ENCODE measurements at places on chromosomes 16 and 17.

GRCh38 chr17:11388054-11388453 is 147.0 kb downstream of the SHISA6 start:
- no peak overlapping the region for H3K27ac ChIP-seq
- DNase-seq = no peak
- no peaks in the 10 kb centered on the region for H3K36me3 ChIP-seq
- no peaks in the 10 kb centered on the region for H3K4me1 ChIP-seq

DNA sequence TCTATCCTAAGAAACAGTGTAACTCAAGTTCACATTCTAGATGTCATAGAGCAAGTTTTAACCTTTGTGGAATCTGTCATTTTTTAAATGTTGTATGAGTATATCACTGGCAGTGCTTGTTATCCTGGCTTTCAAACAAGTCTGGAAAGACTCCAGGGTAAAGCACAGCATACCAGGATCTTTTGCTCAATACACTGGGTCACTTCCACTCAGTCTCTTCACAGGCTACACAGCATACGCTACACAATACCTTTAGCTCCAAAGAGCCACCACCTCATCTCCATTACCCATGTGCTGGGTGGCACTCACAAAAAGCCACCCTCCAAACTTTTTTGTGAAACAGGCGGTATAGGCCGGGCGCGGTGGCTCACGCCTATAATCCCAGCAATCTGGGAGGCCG is 69.5 kb downstream of the PARN start:
- H3K27ac ChIP-seq = no peak overlapping the region
- no peaks in the 10 kb centered on the region for H3K27me3 ChIP-seq
- H3K36me3 ChIP-seq = no peaks in the 10 kb centered on the region
- no peak overlapping the region for H3K4me3 ChIP-seq

- H3K27ac ChIP-seq = no peak overlapping the region
- H3K27me3 ChIP-seq = no peaks in the 10 kb centered on the region
- H3K4me1 ChIP-seq = peaks cover 5% of the 10 kb centered on the region
- DNase-seq = no peak
These were observed 30.2 kb downstream of the TRIM25 start for GRCh38 chr17:56883616-56884015.

- DNase-seq = no peak
- no peaks in the 10 kb centered on the region for H3K27me3 ChIP-seq
- H3K27ac ChIP-seq = peak overlapping the region; percentile 43
- peak overlapping the region; percentile 65 for H3K4me3 ChIP-seq
These were observed 7.2 kb upstream of the CD68 start for GRCh38 chr17:7572338-7572587.

DNA sequence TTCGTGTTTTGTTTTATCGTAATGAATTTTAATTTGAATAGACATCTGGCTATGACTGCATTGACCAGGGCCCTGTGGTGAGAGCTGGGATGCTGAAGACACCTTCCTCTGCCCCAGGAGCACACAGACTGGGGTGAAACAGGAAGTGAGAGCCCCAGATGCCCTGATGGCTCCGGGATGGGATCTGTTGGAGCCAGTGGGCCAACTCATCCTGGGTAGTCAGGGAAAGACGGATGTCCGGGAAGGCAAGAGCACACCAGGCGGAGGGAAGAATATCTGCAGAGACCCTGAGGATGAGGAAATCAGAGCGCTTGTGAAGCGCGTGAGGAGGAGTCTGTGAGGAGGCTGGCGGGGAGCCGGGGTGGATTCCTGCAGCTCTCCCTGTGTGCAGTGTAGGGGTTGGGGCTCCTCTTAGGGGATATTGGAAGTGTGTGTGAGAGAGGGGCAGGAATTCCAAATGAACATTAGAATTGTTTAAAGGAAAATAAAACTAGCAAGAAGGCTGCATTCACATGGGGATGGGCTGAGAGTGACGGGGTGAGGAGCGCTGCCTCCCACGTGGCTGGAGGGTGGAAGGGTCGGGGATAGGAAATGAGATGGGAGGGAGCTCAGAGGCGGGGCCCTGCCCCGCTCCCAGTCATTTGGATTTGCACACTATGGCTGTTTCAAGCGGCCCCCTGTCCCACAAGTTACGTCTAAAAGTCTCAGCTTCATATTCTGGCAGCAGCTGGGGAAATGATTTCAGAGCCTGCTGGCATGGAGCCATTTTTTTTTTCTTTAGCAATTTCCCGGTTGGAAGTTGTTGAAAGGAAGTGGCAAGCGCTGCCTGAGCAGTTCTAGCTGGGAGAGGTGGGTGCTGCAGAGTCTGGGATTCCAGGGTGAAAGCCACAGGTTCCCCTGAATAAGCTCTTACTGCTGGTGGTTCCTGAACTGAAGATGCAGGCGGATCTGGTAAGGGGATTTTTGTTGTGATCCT is 71.2 kb upstream of the LGALS9 start:
- H3K27me3 ChIP-seq = no peaks in the 10 kb centered on the region
- H3K4me3 ChIP-seq = no peak overlapping the region
- H3K36me3 ChIP-seq = no peaks in the 10 kb centered on the region
- no peaks in the 10 kb centered on the region for H3K4me1 ChIP-seq

GRCh38 chr16:89584768-89585549 is 9.4 kb downstream of the CPNE7 start:
- H3K4me3 ChIP-seq = no peak overlapping the region
- H3K36me3 ChIP-seq = no peaks in the 10 kb centered on the region

DNA sequence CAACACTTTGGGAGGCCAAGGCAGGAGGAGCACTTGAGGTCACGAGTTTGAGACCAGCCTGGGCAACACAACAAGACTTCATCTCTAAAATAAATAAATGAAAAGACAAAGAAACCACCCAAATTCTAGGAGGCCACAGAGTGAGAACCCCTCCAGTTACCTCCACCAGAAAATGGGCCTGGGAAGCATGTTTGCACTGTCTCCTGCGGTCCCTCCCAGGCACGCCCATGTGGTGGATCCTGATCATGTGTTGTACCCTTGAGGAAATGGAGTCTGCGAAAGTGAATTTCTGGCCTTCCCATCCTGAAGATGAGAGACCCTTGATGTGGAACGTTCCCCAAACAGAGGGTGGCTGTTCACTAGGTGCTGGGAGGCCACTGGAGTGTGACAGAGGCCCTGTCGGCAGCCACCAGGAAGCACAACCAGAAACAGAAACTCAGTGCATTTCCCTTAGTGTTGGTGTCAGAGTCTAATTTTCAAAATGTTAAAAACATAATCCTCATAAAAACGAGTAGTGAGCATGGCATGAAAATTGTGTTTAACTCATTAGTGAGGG is 19.2 kb upstream of the USP22 start:
- H3K36me3 ChIP-seq = no peaks in the 10 kb centered on the region
- H3K27me3 ChIP-seq = no peaks in the 10 kb centered on the region
- H3K4me1 ChIP-seq = 0 out of 2 replicates have a peak, but pooled peaks cover 4% of the 10 kb centered on the region
- no peak overlapping the region for H3K27ac ChIP-seq

DNA sequence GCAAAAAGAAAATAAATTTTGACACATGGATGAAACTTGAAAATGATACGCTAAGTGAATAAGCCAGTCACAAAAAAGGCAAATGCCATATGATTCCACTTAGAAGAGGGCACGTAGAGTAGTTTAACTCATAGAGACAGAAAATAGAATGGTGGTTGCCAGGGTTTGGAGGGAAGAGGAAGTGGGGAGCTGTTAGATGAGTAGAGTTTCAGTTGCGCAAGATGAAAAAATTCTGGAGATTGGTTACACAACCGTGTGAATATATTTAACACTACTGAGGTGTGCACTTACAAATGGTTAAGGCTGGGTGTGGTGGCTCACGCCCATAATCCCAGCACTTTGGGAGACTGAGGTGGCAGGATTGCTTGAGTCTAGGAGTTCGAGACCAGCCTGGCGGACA is 93.4 kb upstream of the TMEM132E start:
- DNase-seq = no peak
- no peaks in the 10 kb centered on the region for H3K36me3 ChIP-seq
- H3K4me3 ChIP-seq = no peak overlapping the region
- H3K27ac ChIP-seq = no peak overlapping the region
- no peaks in the 10 kb centered on the region for H3K4me1 ChIP-seq
- H3K27me3 ChIP-seq = no peaks in the 10 kb centered on the region

DNA sequence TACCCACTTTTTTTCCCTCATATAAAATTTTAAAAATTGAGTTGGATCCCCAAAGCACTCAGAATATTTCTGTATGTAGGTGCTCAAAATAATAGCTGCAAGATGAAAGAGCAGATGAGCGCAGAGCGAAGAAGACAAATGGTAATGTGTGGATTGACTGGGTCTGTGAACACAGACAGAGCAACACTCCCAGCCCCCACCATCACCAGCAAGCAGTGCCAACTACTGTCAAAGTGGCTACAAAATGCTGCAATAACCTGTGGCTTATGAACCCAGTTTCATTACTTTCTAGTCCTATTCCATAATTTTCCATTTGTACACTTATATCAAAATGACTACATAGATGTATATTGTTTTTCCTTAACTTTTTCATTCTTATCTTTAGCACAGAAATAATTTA is 137.2 kb downstream of the MYO1D start:
- no peaks in the 10 kb centered on the region for H3K36me3 ChIP-seq
- DNase-seq = no peak
- no peaks in the 10 kb centered on the region for H3K4me1 ChIP-seq
- no peak overlapping the region for H3K27ac ChIP-seq

GRCh38 chr16:86928523-86929011 is 350.2 kb downstream of the FOXL1 start:
- H3K4me3 ChIP-seq = no peak overlapping the region
- no peaks in the 10 kb centered on the region for H3K36me3 ChIP-seq
- peaks cover 51% of the 10 kb centered on the region for H3K27me3 ChIP-seq
- no peaks in the 10 kb centered on the region for H3K4me1 ChIP-seq
- no peak overlapping the region for H3K27ac ChIP-seq

- H3K4me1 ChIP-seq = no peaks in the 10 kb centered on the region
- H3K4me3 ChIP-seq = no peak overlapping the region
- peaks cover 26% of the 10 kb centered on the region for H3K27me3 ChIP-seq
- H3K27ac ChIP-seq = no peak overlapping the region
These were observed 4.2 kb downstream of the HID1 start for GRCh38 chr17:74968361-74968780.

DNA sequence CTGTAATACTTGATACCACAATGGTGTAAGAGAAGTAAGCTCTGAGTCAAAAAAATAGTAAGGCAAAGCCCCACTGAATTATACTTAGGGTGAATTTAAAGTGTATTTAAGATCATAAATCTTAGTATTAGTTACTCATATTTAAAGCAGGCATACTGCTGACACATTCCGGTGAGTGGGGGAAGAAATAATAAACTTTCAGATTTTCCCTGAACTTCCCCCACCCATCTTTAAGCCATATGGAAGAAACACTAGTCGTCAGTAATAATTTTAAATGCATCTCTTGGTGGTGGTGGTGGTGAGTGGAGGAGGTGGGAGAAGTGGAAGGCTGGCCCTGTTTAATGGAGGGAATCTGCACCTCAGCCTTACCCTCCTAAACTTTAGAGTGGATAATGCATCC is 20.5 kb downstream of the MPHOSPH6 start:
- no peak for DNase-seq
- no peaks in the 10 kb centered on the region for H3K4me1 ChIP-seq
- H3K4me3 ChIP-seq = no peak overlapping the region
- no peaks in the 10 kb centered on the region for H3K36me3 ChIP-seq
- H3K27ac ChIP-seq = no peak overlapping the region

DNA sequence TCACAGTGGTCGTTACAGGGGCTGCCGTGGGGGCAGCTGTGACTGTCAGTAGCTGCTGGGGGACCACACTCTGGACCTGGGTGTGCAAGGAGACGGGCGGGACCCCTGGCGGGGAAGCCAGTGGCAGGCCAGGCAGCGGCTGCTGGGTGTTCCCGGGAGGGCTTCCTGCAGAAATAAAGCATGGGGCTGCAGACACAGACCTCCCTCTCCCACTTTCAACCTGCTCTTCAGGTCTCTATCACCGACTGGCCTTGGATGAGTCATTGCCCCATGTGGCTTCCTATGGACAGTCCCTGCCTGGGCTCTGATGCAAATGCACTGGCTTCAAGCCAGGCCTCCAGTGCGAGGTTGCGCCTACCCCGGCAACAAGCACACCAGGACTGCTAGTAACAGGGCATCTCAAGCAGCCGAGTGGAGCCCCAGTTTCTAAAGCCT is 17.2 kb downstream of the SREBF1 start:
- no peak for DNase-seq
- H3K27ac ChIP-seq = no peak overlapping the region
- H3K27me3 ChIP-seq = no peaks in the 10 kb centered on the region
- H3K36me3 ChIP-seq = peaks cover 4% of the 10 kb centered on the region
- peaks cover 28% of the 10 kb centered on the region for H3K4me1 ChIP-seq

DNA sequence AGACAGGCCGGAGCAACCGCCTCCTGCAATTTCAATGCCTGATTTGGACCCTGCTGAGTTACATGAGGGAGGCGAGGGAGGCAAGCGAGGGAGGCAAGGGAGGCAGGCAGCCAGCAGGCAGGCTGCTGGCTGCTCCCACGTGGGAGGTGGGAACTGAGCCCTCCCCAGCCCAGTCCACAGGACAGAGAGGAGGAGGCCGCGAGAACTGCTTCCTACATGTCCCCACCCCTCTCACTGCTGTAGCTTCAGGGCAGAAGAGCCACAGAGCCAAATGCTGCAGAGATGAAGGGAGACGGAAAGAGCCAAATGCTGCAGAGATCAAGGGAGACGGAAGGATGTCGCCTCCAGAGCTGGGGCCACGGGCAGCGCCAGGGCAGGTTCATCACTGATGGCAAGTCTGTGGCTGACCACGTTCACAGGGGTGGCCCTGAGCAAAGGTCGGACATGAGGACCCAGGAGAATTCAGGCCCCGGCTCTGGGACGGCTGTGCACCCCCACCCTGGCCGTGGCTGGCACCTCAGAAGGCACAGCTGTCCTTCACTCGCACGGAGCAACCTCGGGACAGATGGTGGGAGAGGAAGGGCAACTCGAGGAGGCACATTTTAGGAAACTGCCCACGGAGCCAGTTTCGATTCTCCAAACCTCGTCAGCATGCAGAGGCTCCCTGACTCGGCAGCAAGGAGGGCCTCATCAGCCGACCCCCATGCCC is 21.5 kb downstream of the RPH3AL start:
- DNase-seq = no peak
- H3K27me3 ChIP-seq = peaks cover 100% of the 10 kb centered on the region
- no peak overlapping the region for H3K27ac ChIP-seq
- no peak overlapping the region for H3K4me3 ChIP-seq
- H3K36me3 ChIP-seq = no peaks in the 10 kb centered on the region

- DNase-seq = no peak
- peaks cover 36% of the 10 kb centered on the region for H3K4me1 ChIP-seq
- H3K27me3 ChIP-seq = no peaks in the 10 kb centered on the region
- H3K27ac ChIP-seq = no peak overlapping the region
- H3K36me3 ChIP-seq = no peaks in the 10 kb centered on the region
These were observed 12.2 kb upstream of the AKTIP start for GRCh38 chr16:53515259-53515658.
